Sciatic nerve (tissue), 2 donors: ENCODE measurements at places on chromosomes 12 and 14.

- no peak for DNase-seq
Measured at GRCh38 chr14:92974541-92975345, 51.8 kb downstream of the CHGA start.

GRCh38 chr12:82359115-82359478 is 768 bp downstream of the METTL25 start:
- peak; percentile 59 for DNase-seq

DNA sequence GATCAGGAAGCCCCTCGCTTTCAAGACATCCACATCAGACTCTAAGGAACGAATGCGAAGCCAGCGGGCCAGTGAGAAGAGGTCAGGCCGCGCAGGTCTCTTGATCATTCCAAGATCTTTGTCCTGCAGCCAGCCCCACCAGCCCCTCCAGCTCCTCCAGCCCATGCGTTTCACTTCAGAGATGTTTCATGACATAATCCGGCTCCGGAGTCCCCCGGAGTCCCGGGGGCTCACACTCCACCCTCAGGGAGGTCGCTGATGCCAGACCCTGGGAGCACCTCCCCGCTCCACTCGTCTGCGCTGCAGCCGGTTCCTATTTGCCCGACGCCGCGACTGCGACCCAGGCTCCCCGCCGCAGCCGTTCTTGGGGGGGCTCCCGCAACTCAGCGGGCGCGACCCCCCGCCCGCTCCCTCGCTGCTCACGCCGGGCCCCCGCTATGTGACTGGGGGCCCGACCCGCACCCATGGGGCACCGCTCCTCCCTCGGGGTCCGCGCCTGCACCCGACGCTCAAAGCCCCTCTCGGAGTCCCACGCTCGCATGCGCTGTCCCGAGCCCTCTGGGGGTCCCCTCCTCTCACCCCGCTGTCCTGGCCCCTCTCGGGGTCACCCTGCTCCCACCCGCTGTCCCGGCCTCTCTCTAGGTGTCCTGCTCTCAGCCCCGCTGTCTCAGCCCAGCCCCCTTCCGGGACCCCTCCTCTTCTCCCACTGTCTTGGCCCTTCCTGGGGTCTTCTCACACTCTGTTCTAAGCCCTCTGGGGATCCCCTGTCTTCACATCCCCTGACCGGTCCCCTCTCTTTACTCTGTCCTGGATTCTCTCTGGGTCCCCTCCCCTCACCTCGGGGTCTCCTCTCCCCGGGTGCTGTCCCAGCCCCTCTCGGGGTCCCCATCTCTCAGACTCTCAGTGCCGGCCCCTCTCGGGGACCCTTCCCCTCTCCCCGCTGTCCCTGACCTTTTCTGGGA is 1.1 kb downstream of the TAOK3 start:
- no peak for DNase-seq

DNA sequence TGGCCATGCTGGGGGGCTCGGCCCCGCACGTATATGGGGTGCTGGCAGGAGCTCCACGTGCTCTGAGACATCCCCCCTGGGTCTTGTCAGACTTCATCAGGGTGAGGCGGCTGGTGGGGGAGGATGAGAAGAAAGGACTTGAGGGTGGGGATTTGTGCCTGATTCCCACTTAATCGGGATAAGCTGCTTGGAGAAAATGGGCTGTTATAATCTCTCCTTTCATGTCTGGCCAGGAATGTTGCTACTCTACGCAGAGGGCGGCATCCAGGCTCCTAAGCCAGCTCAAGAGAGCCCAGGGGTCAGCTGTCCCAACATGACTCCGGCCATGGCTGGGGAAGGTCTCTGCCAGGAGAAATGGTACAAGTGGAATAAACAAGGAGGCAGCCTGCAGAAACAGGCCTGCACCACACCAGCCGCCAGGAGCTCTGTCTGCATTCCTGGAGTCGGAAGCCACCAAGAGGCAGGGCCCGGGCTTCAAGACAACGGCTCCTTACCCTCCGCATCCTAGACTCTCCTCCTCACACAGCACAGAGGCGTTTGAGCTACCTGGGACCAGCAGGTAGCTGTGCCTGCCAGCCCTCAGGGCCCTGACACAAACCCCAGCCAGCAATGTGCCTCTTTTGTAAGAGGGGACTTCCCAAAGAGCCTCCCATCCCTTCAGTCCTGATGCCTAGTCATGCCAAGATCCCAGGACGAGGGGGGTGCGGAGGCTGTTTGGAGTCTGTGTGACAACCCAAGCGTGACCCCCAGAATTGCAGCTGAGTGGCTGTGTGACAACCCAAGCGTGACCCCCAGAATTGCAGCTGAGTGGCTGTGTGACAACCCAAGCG is 195.8 kb upstream of the DIO3 start:
- peak; percentile 59 for DNase-seq

GRCh38 chr12:83092606-83093005 is 405.9 kb downstream of the TMTC2 start:
- DNase-seq = no peak
